Stimulated activated CD4-positive, alpha-beta T cell treated with anti-CD3 and anti-CD28 coated beads, Interleukin-4, amount 100 ng/mL, for 4 hours (primary cell): ENCODE measurements at places on chromosomes 12 and 14.
A peak's percentile ranks its signal among the peaks of the same experiment; 100 is the strongest.

- DNase-seq = no peak
Observed at GRCh38 chr14:95816539-95816938, 60.1 kb upstream of the TUNAR start.

DNA sequence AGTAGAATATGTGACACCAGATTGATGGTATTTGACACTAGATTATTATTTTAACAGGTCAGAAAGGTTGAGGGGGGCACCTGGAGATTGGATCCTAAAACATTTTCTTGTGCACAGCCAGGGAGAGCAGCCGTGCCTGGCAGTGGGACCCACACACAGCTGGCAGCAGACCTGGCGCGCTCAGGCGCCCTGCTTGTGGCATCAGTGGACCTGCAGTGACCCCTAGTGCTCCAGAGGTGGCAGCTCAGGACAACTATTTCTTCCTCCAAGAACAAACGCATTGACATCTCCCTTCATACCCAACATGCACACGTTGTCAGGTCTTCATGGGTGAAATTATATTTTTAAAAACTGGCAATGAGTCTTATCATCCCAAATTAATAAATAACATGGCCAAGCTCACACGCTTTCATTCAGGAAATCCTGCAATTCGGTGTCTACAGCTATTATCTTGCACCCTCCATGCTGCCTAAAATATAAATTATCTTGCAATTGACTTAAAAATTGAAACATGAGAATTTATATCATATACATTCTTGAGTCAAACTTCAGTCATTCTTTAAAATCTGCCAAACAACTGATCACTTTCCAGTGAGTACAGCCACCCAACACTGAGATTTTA is 7.7 kb upstream of the TMEM132D start:
- DNase-seq = no peak

DNA sequence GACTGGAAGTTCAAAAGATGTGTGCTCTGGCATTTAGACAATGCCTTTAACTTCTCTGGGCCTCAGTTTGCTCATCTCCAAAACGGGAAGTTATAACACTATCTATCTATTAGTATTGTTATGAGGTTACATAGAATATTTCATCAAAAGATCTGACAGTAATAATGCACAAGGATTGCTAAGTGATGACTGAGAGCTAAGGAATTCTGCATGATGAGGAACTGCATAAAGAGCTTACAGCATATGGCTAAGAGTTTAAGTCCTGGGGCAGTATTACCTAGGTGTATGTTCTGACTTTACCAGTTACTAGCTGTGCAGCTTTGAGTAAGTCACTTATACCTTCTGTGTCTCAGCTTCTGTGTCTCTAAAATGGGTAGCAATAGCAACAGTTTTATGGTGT is 160.1 kb upstream of the TMPO start:
- no peak for DNase-seq

GRCh38 chr14:54564071-54564867 is 2.7 kb upstream of the SAMD4A start:
- no peak for DNase-seq

GRCh38 chr12:41242603-41243002 is 54.5 kb downstream of the PDZRN4 start:
- DNase-seq = no peak

GRCh38 chr12:82651489-82651888 is 35.2 kb upstream of the TMTC2 start:
- DNase-seq = no peak

GRCh38 chr14:99664058-99664936 is 19.4 kb downstream of the HHIPL1 start:
- DNase-seq = no peak

- no peak for DNase-seq
Observed at GRCh38 chr14:90505531-90505930, 108.7 kb downstream of the CALM1 start.

DNA sequence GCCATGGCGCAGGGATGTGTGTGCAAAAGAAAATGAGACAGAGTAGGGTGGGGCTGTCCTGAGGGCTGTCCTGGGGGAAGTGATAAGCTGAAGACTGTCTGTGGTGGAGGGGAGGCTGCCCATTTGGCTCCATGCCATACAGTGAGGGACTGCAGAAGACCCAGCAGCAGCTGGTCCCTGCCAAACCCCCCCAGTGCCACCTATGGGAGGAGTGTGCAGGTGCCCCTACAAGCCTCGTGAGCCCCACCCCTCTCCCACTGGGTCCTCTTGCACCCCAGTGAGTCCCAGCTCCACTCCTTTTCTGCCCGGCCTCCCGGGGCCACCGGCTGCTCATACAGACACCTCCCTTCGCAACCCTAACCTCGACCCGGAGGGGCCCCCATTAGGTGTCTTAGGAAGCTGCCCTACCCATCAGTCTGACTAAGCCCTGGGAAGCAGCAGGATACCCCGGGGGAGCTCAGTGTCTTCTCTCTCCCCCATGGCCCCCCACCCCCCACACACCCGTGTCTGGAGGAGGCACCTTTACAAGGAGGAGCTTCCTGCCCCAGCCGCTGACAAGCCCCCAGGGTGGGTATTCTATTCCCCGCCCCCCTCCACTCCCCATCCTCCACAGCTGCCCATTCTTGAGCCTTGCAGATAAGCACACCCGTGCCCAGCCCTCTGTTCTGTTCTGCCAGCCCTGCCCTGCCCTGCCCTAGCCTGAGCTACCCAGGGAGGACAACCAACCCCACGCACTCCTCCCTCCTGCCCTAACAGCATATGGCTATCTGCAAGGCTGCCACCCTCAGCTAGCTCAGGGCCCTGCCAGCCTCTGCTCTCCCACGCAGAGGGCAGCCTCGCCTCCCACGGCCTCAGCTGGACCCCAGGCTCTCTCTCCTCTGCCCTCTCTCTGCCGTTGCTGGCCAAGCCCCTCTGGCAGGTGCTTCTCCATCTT is 41.9 kb downstream of the SLC6A12 start:
- no peak for DNase-seq

- no peak for DNase-seq
Observed at GRCh38 chr14:64401949-64402348, 13.8 kb downstream of the MTHFD1 start.

- DNase-seq = no peak
Observed at GRCh38 chr14:65003394-65003793, 16.7 kb downstream of the FNTB start.

DNA sequence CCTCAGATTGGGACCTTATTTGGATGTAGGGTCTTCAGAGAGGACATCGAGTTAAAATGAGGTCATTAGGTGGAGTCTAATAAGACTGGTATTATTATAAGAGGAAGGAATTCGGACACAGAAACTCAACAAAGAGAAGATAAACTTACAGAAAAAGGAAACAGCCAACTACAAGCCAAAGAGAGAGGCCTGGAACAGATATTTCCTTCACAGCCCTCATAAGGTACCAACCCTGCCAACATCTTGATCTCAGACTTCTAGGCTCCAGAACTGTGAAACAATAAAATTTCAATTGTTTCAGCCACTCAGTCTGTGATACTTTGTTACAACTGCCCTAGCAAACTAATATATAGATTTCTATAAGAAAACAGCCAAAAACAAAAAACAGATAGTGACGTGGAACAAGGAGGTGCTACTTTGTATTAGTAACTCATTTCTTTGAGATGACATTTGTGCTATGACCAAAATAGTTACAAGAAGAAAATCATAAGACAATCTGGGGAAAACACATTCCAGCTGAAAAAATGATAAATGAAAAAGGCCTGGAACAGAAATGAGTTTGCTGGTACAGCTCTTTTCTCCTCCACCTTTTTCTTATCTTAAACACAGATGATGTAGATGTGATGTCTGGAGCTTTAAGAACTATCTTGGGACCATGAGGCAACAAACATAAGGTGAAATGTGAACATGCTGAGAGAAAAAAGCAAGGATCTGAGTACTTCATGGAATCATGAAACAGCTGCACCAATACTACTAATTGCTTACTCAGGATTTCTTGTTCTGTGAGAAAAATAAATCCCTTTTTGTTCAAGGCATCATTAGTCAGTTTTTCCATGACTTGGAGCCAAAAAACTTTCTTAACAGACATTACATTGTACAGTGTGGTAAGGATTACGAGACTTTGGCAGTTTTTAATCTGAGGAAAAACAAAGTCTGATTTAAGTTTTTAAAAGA is 243.2 kb downstream of the ANO6 start:
- DNase-seq = no peak

DNA sequence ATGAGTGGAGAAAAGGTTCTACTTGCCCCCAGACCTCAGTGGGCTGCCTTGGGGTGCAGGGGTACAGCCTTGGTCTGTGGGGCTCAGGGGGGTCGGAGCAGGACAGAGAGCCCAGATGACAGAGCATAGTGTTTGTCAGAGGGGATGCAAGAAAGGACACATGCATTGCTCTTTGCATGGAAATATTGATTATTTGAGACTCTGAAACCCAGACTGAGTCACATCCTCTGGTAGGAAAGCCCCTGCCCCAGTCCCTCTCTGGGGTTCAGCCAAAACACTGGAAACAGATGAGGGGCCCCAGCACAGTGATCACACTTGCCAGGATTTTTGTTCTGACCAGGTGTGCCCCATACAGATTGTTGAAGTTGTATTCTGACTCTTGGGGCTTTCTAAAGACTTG is 1094.4 kb downstream of the BCL11B start:
- DNase-seq = peak; percentile 85
